Suppressor macrophage (primary cell): ENCODE measurements at places on chromosomes 11 and 22.
A peak's percentile ranks its signal among the peaks of the same experiment; 100 is the strongest.

- no peak for DNase-seq
Observed at GRCh38 chr11:134118006-134118405, 49.1 kb downstream of the JAM3 start.

GRCh38 chr11:131754671-131755070, 384.3 kb downstream of the NTM start:
- DNase-seq: no peak

DNA sequence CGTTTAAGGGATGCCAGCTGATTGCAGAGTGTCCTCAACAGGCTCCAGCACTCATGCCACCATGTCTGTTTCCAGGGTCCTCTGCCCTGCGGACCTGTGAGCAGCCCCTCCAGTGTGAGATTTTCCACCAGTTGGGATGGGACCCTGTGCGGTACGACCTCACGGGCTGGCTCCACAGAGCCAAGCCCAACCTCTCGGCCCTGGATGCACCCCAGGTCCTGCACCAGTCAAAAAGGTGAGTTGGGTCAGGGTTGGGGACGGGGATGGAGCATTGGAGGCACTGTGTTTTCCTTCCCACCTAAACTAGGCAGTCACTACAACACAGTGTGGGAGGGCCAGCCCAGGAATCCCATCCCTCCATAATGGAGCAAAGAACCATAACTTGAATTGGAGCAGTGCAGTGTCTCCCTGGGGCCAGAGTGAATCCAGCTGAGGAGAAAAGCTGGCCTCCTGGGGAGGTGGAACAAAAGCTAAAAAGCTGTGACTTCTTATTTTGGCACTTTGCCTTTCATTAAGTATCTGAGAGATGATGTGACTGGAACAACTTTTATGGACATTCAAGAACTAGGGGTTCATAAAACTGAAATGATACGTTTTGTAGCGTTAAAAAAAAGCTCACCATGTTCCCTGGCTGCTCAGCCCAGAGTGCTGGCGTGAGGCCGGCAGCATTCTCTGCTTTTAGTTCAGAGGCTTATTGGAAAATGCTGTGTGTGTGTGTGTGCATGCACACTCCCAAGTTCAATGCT, 101.8 kb downstream of the MYO18B start:
- DNase-seq: no peak

GRCh38 chr11:61896665-61897386, 5.5 kb upstream of the FADS3 start:
- DNase-seq: no peak

DNA sequence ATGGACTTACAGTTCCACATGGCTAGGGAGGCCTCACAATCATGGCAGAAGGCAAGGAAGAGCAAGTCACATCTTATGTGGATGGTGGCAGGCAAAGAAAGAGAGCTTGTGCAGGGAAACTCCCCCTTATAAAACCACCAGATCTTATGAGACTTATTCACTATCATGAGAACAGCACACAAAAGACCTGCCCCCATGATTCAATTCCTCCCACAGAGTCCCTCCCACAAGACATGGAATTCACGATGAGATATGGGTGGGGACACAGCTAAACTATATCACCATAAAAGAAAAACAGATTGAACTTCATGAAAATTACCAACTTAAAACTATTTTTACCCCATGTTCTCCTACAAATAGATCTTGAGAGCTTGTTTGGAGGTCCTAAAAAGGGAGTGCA, 19.6 kb downstream of the ENTHD1 start:
- peak; percentile 11 for DNase-seq

GRCh38 chr11:10918275-10918674, 60.4 kb upstream of the ZBED5 start:
- no peak for DNase-seq

- no peak for DNase-seq
Observed at GRCh38 chr11:88596786-88597185, 259.2 kb upstream of the CTSC start.
